ENCODE measurements at places on chromosomes 7 and 10.

DNA sequence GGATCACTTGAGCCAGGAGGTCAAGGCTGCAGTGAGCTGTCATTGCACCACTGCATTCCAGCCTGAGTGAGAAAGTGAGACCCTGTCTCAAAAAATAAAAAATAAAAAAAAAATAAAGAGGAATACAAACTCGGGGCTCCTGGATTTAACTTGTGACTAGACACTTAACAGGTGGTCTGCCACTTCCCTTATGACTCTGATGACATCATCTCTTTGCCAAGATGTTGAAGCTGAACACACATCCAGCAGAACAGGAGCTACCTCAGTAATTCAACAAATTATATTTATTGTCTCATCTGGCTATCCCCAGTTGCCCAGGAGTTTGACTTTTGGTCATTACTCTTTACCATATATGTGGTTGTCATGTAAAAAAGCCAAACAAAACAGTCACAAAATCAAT is 35.3 kb downstream of the NEUROD6 start:
- DNase-seq, result no peak

DNA sequence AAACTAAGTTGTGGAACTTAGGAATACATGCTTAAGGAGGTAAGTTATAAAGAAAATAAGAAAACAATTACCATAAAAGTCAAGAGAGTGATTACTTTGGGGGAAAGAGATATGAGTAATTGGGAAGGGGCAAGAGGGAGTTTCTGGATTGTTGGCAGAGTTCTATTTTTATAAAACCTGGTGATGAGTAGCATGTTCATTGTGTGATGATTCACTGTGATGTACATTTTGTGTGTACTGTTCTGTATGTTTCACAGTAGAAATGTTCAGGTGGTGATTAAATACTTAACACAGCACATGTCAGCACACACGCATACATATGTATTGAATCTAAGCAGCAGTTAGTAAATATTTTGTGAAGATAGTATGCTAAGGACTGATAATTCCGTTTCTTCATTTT is 9.7 kb upstream of the OIT3 start:
- DNase-seq, result no peak

- no peak for DNase-seq
Observed at GRCh38 chr10:93921338-93921737, 27.6 kb downstream of the SLC35G1 start.

- DNase-seq, result no peak
Observed at GRCh38 chr10:90347239-90347638, 510.6 kb downstream of the HTR7 start.

DNA sequence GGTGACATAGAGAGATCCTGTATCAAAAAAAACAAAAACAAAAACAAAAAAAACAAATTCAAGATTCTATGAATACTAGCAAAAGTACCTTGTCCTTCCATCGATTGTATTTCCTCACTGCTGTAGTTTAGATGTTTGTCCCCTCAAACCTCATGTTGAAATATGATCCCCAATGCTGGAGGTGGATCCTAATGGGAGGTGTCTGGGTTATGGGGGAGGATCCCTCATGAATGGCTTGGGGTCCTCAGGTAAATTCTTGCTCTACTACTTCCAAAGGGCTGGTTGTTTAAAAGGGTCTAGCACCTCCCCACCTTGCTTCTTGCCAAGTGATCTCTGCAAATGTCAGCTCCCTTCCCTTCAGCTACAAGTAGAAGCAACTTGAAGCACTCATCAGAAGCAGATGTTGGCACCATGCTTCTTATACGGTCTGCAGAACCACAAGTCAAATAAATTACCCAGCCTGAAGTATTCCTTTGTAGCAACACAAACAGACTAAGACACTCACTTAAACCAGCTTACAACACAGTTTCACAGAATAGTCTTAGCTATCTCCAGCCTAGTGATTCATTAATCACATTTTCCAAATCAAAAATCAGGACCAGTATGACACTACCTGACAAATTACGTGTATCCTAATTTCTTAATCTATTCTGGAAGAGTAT is 20.7 kb downstream of the ABI1 start:
- no peak for DNase-seq

- DNase-seq, result no peak
Observed at GRCh38 chr7:16267953-16268820, 153.2 kb downstream of the CRPPA start.

- DNase-seq, result no peak
Observed at GRCh38 chr7:122858320-122858719, 27.9 kb downstream of the CADPS2 start.

DNA sequence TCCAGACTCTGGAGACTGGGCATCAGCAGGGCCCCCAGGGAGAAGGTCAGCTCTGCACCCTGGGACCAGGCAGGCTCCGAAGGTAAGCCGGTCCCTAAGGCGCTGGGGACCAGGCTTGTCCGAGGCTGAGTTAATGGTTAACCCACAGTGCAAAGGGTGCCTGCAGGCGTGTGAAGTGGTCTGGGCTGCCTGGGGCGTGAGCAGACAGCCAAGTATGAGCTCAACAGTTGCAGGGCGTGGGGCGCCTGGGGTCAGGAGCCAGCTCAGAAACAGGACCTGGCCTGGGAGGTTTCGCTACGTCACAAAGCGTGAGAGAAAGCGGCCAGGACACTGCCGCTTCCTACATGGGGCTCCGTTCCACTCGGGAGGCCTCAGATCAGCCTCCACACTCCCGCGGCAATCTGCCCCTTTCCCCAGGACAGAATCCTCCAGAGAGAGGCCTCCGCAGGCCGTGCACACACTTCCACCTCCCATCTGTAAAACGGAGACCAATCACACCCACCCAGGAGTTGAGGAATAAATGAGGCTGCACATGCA is 16.0 kb downstream of the PDGFA start:
- no peak for DNase-seq

GRCh38 chr10:130802301-130802700 is 509.2 kb downstream of the TCERG1L start:
- DNase-seq, result no peak

DNA sequence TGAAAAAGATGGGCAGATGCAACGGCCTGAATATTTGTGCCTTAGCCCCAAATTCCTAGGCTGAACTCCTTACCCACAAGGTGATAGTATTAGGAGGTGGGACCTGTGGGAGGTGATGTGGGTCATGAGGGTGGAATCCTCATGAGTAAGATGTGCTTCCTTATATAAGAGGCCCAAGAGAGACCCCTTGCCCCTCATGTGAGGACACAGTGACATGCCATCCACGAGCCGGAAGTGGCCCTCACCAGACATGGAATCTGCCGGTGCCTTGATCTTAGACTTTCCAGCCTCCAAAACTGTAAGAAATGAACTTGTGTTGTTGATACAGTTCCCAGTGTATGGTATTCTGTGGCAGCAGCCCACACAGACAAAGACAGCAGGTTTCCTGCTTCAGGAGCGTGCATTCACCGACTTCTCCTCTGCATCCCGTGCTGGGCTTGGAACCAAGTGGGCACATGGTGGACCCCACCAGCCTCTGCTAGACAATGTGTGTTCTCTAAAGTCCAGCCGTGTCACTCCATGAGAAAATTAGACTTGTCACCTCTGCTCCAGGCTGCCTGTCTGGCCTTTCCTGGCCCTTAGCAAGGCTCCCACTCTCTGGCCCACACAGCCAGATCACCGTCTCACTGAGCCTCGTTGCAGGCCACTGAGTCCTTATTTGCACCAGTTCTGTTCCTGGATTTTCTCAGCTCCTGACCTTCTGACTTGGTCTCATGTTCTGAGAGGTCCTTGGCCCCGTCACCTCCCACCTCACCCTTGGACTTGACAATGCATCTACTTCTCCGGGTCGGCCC is 52.9 kb upstream of the CACUL1 start:
- DNase-seq, result no peak

DNA sequence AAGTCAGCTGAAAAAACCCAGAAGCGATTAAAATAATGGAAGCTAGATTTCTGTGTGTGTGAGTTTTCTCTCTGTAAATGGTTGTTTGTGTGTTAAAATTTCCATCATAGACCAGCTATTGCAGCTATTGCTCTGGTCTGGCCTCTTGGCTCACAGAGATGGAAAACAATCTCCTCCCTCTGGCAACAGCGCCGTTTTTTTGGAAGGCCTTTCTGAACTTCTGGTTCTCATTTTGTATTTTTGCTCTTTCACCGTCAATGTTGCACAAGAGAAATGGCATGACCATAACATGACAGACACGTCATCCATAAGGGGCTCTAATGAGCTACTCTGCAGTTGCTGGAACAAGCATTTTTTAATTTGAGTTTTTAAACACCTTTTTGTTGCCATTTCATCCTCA is 91.0 kb downstream of the CUBN start:
- DNase-seq, result no peak

GRCh38 chr7:84823530-84823929 is 363.3 kb downstream of the SEMA3D start:
- DNase-seq, result no peak

DNA sequence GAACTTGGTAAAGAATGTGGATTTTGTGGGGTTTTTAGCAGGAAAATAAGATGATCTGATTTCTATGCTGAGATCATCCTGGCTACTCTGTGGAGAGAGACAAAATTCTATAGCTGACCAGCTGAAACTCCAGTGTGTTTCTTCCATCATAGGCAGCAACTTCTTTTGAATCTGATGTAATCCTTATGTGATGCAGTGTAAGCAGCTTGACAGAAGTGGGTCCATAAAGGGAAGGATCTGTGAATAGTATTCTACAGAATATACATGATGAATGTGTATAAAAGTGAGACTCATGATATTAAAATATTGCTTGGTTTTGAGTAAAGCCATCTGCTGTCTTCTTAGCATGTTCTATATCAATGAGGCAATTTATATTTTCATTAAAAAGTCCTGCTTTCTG is 4.4 kb downstream of the MYO3A start:
- no peak for DNase-seq

DNA sequence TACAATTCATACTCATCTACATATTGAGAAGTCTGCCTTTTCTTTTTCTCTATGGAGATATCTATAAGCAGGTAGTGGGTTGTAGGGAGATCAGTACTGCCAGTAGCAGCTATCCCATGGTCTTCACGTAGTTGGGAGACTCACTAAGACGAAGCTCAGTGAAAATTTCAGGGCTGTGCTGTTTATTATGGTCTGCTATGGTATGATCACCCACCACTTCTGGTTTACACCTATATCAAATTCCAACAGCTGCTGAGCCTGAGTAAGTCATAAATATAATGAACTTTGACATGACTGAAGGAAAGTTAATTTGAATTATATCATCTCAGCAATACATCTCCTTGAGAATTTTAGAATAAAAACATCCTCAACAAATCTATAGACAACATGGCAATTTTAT is 741.7 kb downstream of the GRM8 start:
- no peak for DNase-seq

- DNase-seq, result no peak
Observed at GRCh38 chr7:142353147-142354060, 95.5 kb upstream of the PRSS58 start.

DNA sequence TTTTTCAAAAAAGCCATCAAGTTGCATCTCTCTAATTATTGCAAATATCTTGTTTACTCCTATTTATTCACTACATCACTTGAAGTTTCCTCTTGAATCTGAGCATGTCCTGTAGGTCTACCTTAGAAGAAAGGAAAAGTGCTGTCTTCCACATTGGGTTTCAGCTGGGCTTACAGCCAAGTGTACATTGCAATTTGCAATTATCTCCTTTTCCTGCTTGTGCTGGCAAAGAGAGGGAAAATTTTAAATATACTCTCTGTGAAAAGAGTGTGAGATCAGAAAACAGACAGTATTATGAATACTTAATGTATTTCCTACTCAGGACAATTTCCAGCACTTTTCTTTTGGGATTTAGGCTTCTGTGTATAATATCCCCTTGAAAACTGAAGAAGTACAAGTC is 839.7 kb downstream of the CNTNAP2 start:
- no peak for DNase-seq

- DNase-seq, result no peak
Observed at GRCh38 chr10:60979667-60980104, 35.7 kb upstream of the RHOBTB1 start.

DNA sequence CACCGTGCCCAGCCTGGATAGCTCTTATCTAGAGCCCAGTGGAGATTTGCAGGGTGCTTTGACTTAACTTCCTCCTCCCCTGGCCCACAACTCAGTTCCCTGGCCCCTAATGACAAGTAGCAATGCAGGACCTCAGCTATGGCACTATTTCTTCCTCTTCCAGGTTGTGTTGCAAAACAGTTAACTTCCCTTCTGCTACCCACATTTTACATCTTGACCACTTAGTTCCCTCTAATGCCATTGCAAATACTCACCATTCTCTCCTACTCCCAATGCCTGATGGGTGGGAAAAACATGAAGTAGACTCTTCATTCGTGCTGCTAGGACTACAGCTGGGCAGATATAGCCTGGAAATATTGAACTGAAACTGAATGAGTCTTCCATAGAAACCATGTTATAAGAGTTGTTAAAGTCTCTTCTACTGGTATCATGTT is 39.1 kb upstream of the FGL2 start:
- DNase-seq, result no peak

- DNase-seq, result no peak
Observed at GRCh38 chr10:34480345-34480744, 334.8 kb downstream of the PARD3 start.

DNA sequence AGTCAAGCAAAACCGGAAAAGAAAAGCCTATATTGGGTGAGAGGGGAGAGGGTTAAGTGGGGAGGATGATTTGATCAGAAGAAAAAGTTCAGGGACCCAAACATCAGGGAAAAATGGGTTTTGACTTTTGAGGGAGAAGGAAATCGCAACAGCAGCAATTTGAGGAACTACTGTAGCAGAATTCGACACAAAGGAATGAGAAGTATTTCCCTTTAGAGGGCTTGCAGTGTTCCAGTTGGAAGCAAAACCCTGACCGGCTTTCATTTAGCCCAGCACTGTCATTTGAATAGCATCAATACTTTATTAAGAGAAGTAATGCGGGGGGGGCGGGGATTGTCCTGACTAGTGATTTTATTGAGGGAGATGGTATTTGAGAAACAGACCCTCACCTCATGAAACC is 37.2 kb upstream of the GATA3 start:
- DNase-seq, result no peak

DNA sequence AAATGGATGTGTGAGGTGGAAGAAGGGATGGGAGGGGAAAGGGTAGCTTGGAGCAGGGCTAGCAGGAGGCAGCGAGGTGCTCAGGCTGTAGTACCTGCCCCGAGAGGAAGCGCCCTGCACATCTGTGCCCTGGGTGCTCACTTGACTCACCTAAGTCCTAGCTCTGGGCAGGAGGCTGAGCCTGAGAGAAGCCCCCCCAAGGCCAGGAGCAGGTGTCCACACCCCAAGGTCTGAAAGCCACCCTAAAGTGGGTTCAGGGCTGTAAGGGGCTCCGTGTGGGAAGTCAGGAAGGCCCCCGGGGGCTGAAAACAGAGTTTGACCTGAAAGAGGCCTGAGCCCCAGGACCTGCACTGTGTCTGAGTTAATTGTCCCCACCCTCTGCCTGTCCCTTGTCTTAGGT is 95.8 kb upstream of the PODXL start:
- DNase-seq, result no peak

DNA sequence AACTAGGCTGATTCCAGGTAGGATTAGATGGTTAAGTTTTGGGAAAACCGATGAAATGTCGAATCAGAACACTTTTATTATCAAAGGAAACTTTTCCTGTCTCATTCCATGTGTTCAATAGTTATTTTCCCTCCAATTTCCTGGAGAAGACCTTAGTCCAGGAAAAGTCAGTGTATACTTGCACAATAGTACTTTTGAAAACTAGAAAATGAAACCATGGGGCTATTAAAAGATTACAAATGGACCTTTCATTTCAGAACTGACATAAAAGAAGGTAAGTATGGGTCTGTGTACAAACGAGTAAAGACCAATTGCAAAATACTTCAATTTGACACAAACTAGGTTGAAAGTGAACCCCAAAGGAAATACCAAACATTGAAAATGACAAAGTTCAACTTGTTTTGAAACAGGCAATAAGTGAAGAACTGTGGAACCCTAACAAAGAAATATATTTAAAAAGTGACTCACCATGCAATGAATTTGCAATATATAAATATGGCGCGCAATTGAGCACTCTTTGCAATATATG is 2.1 kb downstream of the AVPI1 start:
- no peak for DNase-seq

All from activated CD8-positive, alpha-beta memory T cell treated with anti-CD3 and anti-CD28 coated beads for 1 hour (primary cell).